HT1080 (cell line): ENCODE measurements at places on chromosomes 3 and 15.

DNA sequence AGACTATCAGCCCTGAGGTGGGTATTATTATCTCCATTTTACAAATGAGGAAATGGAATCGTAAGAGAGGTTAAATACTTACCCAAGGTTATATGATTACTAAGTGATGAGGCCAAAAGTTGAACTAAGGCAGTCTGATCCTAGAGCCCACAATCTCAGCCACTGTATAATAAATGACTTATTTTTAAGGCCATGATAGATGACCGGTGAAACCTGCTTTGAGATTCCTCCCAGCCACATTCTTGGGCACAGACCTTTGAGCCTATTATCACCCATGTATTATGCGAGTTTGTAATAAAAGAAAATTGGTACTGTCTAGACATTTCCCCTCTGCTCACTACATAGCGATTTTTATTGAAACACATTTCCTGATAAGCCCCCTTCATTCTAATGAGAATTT lies 37.4 kb downstream of the POLQ start:
- DNase-seq, result no peak

- no peak for DNase-seq
These were observed 122.2 kb downstream of the RTP4 start for GRCh38 chr3:187490366-187490765.

DNA sequence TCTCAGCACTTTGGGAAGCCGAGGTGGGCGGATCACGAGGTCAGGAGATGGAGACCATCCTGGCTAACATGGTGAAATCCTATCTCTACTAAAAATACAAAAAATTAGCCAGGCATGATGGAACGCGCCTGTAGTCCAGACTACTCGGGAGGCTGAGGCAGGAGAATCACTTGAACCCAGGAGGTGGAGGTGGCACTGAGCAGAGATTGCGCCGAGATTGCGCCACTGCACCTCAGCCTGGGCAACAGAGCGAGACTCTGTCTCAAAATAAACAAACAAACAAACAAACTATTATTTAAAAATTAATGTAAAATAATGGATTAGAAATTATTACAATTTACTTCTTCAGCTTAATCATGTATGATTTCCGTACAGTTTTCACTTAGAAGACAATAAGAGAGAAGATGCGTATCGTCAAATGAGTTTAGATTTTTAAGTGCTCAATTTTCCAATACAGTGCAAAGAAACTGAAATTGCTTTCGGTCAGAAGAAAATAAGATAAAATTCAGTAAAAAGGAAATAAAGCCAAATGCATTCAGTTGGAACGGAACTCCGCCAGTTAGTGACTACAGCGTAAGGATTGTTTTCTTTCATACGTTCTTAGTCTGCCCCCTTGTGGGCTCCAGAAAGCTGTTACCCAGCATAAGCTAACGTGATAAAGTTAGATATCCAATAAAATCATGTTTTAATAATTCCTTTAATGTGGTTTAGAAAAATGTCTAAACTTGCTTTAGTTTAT lies 24.8 kb downstream of the AADAC start:
- peak; percentile 54 for DNase-seq

GRCh38 chr3:8069471-8069870 lies 432.2 kb upstream of the LMCD1 start:
- no peak for DNase-seq

- DNase-seq, result peak; percentile 47
These were observed 55.6 kb downstream of the CGGBP1 start for GRCh38 chr3:88003115-88003755.

DNA sequence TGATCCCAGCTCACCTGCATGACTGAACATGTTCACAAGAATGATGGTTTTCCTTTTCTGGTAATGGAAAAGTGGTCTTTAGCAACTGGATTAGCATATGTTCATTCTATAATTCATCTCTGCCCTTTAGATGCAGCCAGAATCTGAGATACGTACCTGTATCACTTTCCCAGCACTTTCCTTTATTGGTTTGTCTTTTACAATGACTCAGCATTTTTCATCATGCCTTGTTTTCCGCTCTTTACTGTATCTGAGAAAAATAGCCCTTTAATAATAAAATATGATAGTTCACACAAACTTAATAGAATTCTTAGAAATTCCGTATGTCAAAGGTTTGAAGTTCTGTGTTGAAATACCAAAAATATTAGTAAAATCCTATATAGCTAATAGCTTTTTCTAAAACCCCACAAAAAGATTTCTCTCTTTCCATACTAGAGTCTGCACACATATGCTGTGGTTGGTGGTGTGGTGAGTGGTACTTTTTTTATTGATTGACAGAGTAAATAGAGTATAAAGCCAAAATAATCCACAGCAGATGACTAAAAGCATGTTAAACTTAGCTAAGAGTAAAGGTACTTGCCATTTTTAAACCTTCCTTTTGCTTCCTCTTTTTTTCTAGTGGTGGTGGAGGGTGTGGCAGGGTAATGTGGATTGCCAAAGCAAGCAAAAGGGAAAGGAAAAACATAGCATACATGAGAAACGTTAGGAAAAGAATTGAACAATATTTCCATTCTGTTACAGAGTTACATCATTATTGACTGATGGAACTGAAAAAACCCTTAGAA lies 328.9 kb upstream of the RBMS3 start:
- DNase-seq, result no peak

GRCh38 chr3:50545781-50546180 lies 21.8 kb downstream of the C3orf18 start:
- no peak for DNase-seq

DNA sequence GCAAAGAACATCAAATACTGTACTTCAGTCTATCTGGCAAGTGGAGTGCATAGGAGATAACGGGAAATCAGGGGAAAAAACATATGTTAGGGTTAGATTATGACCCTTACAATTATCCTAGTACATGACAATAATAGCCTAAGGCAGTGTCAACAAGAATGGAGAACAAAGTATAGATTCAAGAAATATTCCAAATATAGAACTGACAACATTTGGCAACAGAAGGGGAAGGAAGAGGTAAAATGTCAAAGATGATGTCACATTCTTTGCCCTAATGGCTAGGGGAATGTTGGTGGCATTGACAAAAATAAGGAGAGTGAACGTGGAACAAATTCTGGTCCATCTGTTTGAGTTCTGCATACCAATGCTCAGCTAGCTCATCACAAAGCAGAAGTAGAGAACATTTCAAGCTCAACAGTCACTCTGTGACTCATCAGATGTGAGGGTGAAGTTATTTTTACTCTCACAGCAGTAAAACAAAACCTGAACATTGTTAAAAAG lies 15.5 kb upstream of the ATP8B4 start:
- DNase-seq, result peak; percentile 77

DNA sequence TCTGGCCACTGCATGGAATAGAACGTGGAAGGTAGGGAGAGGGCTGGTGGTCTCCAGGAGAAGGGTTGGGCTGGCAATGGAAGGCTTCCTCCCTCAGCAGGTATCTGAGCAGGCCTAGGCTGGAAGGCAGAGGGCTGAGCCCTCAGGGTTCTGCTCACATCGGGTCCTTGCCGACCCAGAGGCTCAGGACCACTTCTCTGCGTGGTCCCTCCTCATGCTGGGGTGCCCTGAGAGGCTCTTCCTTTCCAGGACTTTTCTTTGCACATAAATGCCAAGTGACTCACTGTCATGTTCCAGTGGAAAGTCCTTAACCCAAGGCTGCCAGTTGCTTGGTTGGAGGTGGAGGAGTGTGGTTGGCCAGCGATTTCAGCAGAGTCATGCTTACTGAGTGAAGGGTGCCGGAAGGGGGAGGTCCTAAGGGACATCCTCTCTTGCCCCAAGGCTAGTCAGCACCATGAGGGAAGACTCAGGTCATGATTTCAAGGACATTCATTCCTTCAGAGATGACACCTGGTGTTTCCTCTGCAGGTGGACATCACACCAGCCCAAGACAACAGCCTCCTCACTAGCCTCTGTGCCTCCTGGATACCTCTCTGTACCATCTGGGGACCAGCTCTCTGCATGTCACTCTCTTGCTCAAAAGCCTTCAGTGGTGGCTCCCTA lies 8.2 kb downstream of the SLC6A6 start:
- DNase-seq, result peak; percentile 98

- peak; percentile 85 for DNase-seq
These were observed 439.3 kb upstream of the ARPP21 start for GRCh38 chr3:35200056-35200455.

DNA sequence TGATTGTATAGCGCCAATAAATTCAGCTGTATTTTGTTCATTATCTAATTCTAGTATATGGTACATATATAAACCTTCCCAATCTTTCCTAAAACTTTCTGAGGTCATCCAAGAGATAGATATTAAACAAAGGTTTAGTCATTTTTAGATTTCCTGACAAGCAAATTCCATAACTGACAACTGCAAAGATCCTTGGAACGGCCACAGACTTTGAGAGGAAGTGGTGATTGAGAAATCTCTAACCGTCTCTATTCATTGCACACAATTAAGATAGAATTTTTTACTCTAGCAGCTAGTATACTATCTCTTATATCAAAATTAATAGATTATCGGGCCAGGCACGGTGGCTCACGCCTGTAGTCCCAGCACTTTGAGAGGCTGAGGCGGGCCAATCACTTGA lies 4.7 kb downstream of the CSNK1G1 start:
- no peak for DNase-seq

- DNase-seq, result no peak
These were observed 216.3 kb downstream of the SATB1 start for GRCh38 chr3:18208856-18209255.

DNA sequence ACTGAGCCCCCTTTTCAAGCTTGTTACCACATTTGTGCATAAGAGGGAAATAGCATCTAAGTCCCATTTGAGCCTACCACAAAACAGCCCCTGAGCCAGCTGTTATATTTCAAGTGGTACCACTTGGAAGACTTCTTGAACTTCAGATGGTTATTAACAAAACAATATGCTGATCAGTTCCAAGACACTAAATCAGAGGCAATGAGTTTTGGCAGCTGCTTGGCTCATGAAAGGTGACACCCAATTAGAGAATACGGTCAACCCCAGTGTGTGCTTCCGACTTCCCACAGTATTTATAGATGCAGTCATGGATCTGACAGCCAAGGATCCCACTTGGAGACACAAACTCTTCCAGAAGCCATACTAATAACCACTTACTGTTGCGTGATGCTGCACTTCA lies 469.6 kb upstream of the PPP2R3A start:
- DNase-seq, result no peak

- no peak for DNase-seq
These were observed 36.9 kb downstream of the TXNRD3 start for GRCh38 chr3:126618021-126618420.

DNA sequence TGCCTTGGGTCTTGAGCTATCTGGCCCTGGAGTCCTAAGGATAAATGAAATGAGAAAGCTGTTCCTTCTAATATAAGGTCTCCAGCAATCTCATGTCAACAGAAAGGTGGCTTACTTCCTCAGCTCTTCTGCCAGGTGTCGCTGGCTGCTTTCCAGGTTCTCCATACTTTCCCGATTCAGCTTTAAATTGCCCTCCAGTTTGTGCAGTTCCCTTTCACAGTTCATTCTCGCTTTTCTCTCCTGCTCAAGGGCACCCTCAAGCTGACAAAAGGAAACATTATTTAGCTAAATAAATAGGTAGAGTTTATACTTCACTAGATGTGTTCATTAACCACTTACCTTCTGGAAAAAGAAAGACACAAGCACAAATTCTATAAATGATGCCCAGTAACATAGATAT lies 73.0 kb downstream of the MYH15 start:
- no peak for DNase-seq

DNA sequence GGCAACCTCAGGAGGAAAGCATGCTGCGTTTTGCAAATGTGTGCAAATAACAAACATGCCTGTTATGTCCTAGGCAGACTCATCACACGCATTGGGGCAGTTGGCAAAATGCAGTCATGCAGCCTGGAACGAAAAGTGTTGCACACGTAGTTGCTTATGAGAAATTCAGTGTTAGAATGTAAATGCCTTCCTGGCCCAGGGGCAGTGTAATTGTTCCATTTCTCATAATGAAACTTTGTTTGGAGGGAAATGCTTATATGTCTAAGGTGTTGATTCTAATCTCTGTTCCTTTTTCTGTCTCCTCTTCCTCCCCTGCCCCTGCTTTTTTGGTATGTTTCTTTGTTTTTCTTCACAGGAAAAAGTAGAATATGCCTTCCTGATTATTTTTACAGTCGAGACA lies 156.0 kb downstream of the CACNA1D start:
- no peak for DNase-seq

GRCh38 chr3:119314821-119315220 lies 20.6 kb downstream of the ARHGAP31 start:
- no peak for DNase-seq

DNA sequence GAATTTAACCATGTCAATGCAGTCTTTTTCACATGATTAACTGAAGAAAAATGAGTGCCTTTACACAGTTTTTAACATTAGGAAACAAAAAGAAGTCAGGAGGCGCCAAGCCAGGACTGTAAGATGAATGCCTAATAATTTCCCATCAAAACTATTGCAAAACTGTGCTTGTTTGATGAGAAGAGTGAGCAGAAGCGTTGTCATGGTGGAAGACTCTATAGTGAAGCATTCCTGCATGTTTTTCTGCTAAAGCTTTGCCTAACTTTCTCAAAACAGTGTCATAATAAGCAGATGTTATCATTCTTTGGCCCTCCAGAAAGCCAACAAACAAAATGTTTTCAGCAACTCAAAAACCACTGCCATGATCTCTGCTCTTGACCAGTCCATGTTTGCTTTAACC lies 156.8 kb upstream of the CDIN1 start:
- no peak for DNase-seq

- DNase-seq, result peak; percentile 66
These were observed 39.5 kb upstream of the FMN1 start for GRCh38 chr15:33234020-33234461.

GRCh38 chr3:126468028-126468891 lies 7.4 kb downstream of the ZXDC start:
- DNase-seq, result no peak
